ENCODE measurements at places on chromosomes 12 and 14. TPM values are rescaled to one million over a fixed set of nuclear protein-coding genes. Genes with fewer than 3 reads are reported as not detected.

Gene TMEM119
- polyA plus RNA-seq = 22.1 TPM

Gene NEK9
- 120 TPM for polyA plus RNA-seq

GRCh38 chr12:85874031-85874461, at the start of gene NTS:
TSS of gene NTS (plus strand) at chr12:85874295. CDS start at chr12:85874404, 109 bp downstream.
- no peak for DNase-seq

- DNase-seq = no peak
Measured at GRCh38 chr12:111991946-111992345, 21.0 kb downstream of the TMEM116 start.

Gene INF2
- 60.1 TPM for polyA plus RNA-seq

DNA sequence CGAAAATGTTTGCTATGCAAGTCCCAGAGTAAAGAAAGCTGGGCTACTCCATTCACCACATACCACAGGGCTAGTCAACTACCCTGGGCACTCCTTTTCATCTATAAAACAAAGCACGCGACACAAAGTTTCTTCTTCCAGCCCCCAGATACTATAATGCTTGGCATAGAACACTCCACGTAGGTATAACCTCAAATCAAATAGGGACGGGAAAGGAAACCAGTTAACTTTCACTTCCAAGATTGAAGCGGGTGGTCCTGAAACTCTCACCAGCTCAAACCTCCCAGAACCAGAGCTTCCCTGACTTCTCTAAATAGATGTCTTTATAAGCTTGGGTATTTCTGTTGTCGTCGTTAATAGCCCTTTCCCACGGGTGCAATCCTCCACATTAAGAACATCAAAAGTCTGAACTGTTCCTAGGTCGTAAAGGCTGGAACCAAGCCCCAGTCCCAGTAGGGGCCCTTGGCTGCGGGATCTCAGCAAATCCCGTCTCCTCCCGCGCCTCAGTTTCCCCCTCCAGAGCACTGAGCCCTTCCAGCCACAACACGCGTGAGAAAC, 647 bp downstream of the LGMN start:
- peak; percentile 39 for DNase-seq

GRCh38 chr12:32847287-32847686, 49.3 kb downstream of the PKP2 start:
- DNase-seq = no peak

Gene MMP14
- polyA plus RNA-seq = 186 TPM

DNA sequence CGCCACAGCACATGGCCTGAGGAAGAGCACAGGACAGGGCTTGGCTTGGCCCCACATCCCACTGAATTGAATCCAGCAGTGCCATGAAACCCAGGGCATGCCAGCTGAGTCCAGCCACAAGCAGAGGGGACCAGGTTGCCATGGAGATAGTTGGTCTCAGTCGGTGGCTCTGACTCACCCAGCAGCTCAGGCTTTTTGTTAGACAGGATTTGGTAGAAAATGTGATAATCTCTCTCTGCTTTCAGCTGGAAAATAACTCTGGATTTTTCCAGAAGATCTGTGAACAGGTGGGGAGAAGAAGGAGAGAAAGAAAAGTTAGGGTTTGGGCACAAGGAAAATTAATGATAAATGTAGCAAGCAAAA, 4.8 kb downstream of the MYH7 start:
- no peak for DNase-seq

DNA sequence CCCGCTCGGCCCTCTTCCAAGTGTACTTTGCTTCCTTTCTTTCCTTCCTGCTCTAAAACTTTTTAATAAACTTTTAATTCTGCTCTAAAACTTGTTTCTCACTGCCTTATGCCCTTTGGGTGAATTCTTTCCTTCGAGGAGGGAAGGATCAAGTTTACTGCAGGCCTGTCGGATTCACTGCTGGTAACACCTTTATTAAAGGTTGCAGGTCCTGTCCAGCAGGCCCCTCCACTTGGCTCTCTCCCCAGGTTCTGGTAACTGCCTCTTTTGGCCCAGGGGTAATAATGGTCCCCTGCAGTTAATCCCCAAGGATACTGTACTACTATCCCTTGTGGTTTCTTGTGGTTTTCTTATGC, 152.7 kb upstream of the EEA1 start:
- no peak for DNase-seq

GRCh38 chr12:58387199-58387598, 445.8 kb downstream of the ATP23 start:
- no peak for DNase-seq

GRCh38 chr12:105296116-105297089, 34.1 kb upstream of the C12orf75 start:
- no peak for DNase-seq

DNA sequence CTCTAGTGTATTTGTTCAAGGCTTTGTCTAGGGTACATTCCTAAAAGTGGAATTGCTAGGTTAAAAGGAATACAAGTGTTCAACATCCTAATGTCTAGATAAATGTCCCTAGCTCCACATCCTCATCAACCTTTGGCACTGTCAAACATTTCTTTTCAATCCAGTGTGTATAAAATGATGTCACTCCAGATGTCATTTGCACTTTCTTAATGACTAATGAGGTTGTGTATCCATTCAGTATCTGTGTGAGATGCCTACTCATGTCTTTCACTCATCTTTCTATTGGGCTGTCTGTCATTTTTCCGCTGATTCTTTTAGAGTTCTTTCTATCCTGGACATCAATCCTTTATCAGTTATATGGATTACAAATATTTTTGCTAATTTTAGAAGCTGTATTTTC, 43.3 kb downstream of the ARMH4 start:
- DNase-seq = no peak

DNA sequence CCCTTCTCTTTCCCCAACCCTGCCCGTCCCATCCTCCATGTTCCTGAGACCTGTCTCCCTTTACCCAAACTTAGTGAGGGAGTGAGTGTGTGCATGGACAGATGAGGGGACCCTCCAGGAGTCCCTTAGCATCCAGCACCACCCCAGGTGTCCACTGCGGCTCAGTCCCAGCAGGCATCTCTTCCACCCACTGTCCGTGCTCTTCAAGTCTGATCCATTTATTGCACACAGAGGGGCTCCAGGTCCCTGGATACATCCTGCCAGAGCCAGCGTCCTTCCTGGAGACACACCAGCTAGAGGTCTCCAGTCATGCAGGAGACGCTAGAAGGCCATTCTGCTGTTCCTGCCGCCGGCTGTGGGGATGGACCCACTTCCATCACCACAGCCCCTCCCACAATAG, 239.2 kb downstream of the ADGRD1 start:
- DNase-seq = no peak

GRCh38 chr14:74886001-74886400, 4.3 kb downstream of the DLST start:
- DNase-seq = no peak

DNA sequence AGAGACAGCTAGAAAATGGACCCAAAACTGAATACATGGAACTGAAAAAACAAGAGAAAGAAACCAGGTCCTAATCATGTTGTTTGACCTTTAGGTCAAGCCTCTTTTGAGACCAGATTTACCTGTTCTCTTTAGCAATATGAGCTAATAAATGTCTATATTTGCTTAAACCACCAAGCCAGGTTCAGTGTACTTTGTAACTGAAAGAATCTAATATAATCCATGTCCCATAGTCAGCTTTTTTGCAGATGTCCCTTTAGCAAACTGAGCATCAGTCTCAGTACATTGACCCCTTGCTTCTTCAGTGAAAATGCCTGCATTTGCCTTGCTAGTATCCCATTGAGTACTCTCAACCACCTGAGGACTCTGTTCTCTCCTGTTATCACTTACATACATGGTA, 61.7 kb downstream of the PLCZ1 start:
- no peak for DNase-seq

GRCh38 chr14:103126088-103126872, 3.0 kb downstream of the TNFAIP2 start:
- no peak for DNase-seq

- no peak for DNase-seq
Measured at GRCh38 chr14:96629558-96630222, 127.5 kb downstream of the PAPOLA start.

Gene OR11H7
- 0.32 TPM for polyA plus RNA-seq

Gene SPATA7
- 23.6 TPM for polyA plus RNA-seq

DNA sequence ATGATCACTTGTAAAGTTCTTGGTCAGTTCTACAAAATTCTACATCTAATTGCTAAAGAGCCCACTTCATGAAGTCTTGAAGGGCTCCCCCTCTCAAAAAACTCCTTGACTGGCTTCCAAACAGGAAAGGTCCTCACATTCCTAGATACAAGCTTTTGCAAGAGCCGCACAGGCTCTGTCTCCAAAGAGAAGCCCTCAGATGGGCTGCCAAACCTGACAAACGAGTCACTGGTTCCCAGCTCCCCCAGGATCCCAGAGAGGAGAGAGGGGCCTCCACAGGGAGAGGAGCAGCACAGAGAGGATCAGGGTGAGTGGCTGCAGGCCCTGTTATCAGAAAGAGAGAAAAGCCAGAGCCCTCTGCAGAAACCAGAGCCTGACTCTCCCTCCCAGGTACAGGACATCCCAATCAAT, 5.8 kb downstream of the NID2 start:
- no peak for DNase-seq

- no peak for DNase-seq
Measured at GRCh38 chr14:77299771-77300170, 20.9 kb downstream of the POMT2 start.

- DNase-seq = no peak
Measured at GRCh38 chr14:56490379-56490778, 89.2 kb upstream of the TMEM260 start.

- DNase-seq = peak; percentile 49
Measured at GRCh38 chr14:52551696-52552062, 626 bp downstream of the TXNDC16 start.

All from left renal cortex interstitium (tissue), 4 donors.